Left lobe of liver (tissue), 2 donors: ENCODE measurements at places on chromosomes 4 and X. TPM values are rescaled to one million over a fixed set of nuclear protein-coding genes. Genes with fewer than 3 reads are reported as not detected.

Gene CFAP299
- not detected for total RNA-seq

GRCh38 chr4:188680667-188681063 lies 541.4 kb downstream of the TRIML1 start:
- no peak for DNase-seq

DNA sequence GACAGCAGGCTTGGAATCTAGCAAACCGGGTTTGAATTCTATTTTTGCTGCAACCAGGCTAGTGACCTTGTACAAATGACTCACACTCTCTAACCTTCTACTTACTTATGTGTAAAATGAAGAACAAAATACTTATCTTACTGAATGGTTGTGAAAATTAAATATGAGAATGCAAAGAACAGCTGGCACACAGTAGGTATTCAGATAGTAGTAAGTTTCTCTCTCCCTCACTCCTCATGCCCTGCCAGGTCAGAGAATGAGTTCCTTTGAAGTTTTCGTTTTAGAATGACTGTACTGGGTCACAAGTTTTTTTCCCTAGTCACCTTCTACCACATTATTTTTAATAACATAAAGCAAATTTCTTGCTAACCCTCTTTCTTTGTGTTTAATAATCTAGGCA lies 33.0 kb downstream of the CISD2 start:
- no peak for DNase-seq

- no peak for DNase-seq
Measured at GRCh38 chr4:121148000-121148399, 16.1 kb downstream of the TNIP3 start.
